Stimulated activated CD4-positive, alpha-beta T cell treated with anti-CD3 and anti-CD28 coated beads, Interleukin-15, amount 100 ng/mL, for 48 hours (primary cell): ENCODE measurements at places on chromosomes 5 and 9.

DNA sequence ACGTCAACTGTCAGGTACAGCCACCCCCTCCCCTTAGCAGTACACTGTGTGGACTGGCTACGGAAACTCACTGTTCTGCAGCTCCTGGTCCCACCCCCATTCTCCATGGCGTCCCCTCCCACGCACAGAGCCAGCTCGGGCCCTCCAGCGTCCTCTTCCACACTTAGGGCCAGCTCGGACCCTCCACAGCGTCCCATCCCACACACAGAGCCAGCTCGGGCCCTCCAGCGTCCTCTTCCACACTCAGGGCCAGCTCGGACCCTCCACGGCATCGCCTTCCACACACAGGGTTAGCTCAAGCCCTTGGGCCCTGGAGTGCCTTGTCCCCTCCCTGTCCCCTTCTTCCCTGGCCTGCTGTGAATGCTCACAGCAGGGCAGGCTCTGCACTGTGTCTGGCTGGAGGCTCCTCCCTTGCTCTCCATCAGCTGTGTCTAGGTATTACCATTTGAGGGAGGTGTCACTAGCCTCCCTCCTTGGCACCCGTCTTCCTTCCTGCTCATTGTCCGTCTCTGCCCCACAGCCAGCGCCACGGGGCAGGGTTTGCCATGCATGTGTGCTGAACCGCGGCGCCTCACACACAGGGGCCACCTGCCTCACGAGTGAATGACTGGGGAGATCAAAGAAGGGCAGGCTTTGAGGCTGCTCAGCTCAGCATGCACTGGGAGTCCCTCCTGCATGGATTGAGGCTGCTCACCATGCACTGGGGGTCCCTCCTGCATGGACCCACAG is 78.5 kb upstream of the CACNA1B start:
- DNase-seq = no peak

GRCh38 chr9:34363619-34364351 is 12.9 kb downstream of the MYORG start:
- no peak for DNase-seq

DNA sequence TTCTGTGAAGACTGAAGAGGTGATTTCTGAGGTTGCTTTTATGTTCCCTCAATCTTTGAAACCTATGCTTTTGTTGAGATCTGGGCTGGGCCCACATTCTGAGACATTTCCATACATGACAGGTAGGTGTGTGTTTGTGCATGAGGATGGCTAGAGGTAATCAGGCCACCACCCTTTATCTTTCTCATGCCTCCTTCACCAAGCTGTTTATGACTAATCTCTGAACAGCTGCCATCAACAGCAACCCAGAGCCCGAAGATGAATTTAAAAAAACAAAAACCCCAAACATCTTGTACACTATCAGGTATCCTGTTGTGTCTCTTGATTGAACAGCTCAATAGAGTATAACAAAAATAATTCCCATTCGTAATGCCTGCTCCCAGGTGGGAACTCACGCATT is 12.6 kb upstream of the C5orf46 start:
- no peak for DNase-seq

GRCh38 chr9:76576344-76576743 is 117.4 kb downstream of the GCNT1 start:
- peak; percentile 54 for DNase-seq

GRCh38 chr5:136780518-136780917 is 415.2 kb upstream of the TRPC7 start:
- DNase-seq = no peak

DNA sequence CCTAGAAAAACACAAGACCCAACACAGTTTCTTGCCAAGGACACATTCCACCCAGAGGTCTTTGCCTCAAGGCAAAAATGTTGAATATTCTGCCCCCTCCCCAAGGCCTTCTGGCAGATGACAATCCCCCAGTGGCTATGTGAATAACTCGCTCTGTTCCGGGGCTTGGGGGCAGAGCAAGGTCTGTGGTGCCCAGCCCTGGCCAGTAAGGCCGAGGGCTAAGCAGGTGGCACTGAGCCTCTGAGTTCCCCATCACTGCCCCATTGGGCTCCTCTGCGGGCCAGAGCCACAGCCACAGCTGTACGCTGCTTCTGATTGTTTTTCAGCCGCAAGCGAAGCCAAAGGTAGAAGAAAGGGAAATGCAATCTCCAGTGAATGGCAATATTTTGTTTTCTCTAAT is 567.9 kb downstream of the CCDC171 start:
- DNase-seq = no peak
